ENCODE measurements at places on chromosomes 2 and 18.

DNA sequence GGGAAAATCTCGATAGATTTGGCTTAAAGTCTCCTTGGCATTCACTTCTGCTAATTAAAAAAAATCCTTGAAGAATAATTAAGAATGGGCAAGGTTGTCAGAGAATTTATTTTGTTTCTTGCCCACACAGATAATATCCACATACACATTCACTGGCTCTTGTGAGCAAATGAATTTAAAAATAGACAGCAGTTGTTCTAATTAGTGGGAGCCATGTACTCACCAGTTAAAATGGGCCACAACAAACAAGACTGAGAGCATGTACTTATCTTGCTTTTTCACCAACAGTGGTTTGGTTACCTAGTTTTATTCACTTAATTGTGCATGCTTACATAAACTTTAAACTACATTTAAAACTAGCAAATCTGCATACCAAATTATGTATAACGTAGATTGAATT, 53.5 kb downstream of the TMEM182 start:
- no peak for DNase-seq

GRCh38 chr2:60512062-60512622, 41.3 kb downstream of the BCL11A start:
- DNase-seq: no peak

DNA sequence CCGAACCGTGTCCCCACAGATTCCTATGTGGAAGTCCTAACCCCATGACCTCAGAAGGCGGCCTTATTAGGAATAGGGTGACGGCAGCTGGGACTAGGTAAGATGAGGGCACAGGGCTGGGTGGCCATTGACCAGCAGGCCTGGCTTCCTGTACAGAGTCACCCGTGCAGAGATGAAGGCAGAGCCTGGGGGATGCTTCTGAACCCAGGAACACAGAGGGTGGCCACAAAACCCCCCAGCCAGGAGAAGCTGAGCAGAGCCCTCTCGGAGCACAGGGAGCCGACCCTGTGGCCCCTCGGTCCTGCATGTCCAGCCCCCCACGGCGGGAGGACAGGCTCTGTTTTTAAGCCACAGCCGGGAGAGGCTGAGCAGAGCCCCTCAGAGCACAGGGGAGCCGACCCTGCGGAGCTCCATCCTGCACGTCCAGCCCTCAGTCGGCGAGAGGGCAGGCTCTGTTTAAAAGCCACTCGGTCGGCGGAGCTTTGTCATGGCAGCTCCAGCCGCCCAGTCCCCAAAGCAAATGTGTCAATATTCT, 2.7 kb downstream of the PDCD1 start:
- DNase-seq: no peak

GRCh38 chr2:216017365-216017764, 4.0 kb upstream of the MREG start:
- DNase-seq: no peak

GRCh38 chr2:234491897-234492296, 5.0 kb downstream of the ARL4C start:
- no peak for DNase-seq

DNA sequence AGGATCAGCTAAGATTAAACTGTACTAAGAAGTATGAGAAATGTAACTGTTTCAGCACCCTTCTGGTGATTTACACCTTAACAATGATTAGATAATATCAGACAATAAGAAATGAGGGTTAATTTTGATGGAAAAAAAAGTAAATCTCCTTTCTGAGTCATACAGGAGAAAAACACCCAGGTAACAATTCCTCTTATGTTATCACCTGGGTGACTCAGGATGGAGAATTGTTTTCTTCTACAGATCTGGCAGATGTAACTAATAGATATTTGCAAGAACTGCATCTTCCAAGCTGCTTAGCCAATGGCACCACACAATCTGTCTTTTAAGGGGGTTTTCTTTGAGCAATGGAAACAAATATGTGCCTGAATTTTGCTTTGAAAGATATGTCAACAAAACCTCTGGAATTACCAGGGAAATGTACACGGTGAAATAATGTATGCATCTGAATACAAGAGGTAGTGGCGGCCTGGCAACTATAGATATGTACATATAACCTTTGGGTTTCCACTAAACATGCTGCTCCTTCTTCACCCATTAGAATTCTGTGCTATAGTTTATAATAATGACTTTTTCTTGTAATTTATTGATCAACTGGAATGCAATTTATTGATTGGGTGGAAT, 407.9 kb downstream of the CPS1 start:
- DNase-seq: no peak

GRCh38 chr2:82740527-82740926, 1718.6 kb downstream of the SUCLG1 start:
- no peak for DNase-seq

DNA sequence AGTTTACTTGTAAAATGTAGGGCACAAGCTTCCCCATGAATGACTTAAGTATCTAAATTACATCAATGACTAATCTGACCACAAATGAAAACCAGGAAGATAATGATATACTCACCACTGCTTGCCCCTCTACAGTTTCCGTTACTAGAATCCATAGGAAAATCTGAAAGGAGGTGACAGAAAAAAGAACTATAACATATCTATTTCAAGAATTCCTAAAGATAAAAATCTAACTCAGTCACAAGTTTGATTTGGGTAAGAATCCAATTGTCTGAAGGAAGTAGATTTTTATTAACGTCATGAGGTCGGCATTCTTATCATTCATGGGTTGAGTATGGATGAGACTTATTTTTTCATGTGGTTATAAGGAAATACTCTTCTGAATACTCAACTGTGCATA, 7.8 kb downstream of the FRZB start:
- DNase-seq: no peak

DNA sequence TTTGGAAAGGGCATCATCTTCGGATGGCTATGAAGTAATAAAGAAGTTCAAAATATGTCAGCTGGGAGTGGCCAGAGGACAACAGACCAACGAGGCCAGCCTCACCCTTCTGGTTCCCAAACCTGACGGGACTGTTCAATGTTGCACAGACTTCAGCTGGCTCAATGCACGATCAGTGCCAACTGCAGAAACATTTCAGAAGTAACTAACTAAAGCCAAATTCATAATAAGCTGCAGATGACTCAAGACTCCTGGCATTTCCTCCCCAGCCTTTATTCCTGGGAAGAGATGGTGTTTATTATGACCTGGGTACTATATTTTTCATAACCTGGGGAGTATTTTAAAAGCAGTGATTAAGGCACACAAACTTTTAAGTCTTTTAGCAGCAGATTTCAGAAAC, 3.8 kb upstream of the ATP6V1C2 start:
- no peak for DNase-seq

DNA sequence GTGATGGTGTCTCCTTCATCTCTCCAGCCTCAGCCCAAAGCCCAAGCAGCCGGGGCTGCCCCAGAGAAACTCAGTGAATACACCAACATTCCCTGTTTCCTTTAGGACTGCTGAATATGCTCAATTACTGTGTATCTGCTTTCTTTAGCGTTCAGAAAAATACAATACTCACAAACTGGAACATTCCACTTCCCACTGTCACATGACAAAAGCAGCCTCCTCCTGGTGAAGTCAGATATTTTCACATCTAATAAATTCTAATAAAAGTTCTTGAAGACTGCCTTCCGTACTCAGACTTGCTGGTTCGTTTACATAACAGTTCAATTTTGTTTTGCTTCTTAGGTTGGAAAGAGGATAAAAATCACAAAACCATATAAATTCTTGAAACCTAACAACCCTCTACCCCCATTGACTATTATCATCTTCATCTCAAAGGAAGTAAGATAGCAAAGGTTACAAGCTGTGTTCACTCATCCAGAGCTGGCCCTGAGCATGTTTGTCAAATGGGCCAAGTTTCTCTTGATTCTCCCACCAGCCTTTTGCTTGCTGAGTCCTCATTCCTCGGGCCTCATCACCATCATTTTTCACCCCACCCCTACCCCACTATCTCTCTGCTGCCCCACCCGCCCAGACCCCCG, 190.8 kb upstream of the HNRNPA3 start:
- DNase-seq: no peak

DNA sequence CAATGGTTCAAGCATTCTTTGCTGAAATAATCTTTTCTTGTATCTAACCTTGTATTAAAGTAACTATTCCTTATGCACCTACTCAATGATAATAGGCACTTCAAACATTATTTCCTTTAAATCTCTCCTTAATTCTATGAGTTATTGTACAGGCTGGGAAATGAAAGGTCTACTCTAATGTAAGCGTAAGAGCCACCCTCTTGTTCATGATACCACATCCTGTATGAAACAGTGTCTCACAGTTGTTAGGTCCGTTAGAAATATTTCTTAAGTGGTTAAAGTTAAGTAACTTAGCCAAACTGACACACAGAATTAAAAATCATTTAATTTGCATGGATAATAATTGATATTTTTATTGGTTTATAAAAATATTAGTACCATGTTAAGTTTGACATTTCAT, 162.5 kb upstream of the RPRM start:
- no peak for DNase-seq

DNA sequence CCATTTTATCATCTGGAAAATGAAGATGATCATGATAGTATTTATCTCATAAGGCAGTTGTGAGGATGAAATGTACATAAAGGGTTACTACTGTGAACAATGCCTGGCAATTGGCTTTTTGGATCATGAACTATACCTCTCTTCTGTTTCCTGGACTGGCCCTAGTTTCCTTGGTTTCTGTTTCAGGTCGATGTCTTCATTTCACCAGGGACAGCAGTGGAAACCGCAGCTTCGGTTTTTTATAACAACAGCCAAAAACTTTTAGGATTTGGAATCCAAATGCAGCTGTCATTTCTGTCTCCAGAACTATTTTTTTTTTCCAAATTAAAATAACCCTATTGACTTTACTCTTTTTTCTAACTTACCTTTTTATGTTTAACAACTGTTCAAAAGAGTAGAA, 425.1 kb downstream of the RND3 start:
- no peak for DNase-seq

GRCh38 chr2:2524348-2524941, 193.4 kb upstream of the MYT1L start:
- DNase-seq: no peak

DNA sequence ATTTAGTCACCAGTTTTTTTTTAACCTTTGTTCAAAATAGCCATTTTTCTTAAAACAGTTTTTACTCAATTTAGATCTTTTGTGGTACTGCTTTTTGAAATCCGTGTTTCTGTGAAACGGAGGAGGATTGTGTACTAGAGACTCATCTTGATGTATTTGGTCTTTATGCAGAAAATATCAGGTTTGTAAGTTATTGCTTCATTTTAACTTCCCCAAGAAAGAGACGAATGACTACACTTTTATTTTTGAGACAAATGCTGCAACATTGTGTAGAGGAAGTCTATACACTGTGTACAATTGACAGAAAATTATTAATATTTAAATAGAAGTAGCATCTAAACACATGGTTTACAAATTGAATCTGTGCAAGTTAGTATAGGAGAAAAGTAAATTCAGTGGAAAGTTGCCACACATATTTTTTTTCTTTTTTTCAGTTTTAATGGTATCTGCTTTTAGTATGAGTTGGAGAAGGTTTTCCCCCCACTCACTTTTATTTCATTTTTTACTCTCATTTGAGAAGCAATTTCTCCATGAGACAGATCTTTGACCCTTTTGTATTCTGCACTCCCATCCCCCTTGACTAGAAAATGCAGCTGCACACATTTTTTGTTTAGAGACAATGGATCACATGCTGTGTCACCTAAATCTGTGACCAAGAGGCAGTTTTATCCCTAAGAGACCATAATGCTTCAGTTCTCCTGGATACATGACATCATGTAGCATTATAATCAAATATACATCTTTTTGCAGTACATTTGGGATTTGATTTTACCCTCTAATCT, 200.8 kb upstream of the STON1 start:
- DNase-seq: no peak

GRCh38 chr2:85439986-85440385, 21.5 kb downstream of the SH2D6 start:
- DNase-seq: no peak

- no peak for DNase-seq
Observed at GRCh38 chr2:42363413-42363812, 2.4 kb upstream of the COX7A2L start.
